ENCODE measurements at places on chromosomes 12 and 14.

DNA sequence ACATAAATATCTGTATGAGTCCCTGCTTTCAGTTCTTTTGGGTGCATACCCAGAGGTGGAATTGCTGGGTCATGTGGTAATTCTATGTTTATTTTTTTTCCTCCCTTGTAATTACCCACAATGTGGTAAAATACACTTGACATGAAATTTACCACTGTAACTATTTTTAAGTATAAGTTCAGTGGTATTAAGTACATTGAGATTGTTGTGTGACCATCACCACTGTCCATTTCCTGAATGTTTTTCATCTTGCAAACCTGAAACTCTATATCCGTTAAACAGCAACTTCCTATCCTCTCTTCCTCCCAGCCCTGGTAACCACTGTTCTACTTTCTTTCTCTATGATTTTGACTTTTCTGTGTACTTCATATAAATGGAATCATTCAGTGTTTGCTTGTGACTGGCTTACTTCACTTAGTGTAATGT lies 51.4 kb downstream of the BORCS5 start:
- DNase-seq = no peak

DNA sequence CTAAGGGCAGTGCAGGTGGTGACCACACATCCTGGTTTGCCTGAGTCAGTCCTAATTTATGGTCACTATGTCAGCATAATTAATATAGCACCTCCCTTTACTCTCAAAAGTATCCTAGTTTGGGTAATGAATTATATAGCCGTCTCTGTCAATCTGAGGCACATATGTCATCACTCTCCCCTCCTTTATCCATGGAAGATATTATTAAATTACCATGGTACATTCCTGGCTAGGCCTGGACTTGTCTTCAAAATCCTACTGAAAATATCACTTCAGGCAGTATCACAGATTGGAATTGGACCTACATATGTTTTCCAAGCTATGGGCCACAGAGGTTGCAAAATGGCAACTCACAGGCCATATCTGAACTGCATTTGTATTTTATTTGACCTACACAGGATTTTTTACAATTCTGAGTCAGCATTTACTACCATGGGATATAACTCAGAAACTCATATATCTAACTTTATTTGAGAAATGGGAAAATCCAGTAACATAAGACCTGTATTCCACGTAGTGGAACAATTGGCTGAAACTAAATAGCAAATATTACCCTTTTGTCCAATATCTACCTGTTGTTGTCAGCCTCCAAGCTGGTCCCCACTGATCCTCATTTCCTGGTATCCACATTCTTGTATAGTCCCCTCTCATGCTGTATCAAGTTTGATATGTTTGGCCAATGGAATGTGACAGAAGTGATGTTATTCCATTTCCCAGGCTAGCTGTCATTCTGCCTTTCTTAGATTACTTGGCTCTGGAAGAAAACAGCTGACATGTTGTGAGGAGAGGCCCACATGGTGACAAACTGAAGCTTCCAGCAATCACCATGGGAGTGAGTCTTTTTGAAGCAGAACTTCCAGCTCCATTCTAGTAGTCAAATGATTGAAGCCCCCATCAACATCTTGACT lies 102.5 kb upstream of the MDM1 start:
- no peak for DNase-seq

DNA sequence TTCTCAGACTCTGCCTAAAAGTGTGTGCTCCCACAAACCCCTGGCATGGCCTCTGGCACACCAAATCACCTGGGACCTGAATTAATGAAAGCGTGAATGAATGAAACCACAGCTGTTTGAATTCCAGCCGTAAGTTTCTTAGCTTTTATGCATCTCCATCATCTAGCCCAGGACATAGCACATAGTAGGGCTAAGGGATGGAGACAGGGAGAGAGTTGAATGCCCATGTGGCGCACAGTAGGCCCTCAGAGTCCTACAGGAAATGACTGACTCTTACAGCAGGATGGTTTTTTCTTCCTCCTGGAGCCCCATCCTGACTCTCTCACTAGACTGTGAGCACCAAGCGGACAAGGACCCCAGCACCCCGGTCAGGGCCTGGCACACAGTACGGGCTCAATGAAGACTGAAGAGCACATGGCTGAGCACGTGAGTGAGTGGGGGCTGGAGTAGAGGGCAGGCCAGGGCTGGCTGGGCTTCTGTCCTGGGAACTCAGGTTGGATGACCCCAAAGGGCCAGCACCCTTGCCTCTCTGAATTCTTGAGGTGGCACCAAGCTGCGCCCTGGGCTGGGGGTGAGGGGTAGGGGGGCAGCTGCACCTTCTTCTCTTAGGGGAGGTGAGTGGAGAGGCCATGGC lies 351.3 kb downstream of the MED13L start:
- no peak for DNase-seq

DNA sequence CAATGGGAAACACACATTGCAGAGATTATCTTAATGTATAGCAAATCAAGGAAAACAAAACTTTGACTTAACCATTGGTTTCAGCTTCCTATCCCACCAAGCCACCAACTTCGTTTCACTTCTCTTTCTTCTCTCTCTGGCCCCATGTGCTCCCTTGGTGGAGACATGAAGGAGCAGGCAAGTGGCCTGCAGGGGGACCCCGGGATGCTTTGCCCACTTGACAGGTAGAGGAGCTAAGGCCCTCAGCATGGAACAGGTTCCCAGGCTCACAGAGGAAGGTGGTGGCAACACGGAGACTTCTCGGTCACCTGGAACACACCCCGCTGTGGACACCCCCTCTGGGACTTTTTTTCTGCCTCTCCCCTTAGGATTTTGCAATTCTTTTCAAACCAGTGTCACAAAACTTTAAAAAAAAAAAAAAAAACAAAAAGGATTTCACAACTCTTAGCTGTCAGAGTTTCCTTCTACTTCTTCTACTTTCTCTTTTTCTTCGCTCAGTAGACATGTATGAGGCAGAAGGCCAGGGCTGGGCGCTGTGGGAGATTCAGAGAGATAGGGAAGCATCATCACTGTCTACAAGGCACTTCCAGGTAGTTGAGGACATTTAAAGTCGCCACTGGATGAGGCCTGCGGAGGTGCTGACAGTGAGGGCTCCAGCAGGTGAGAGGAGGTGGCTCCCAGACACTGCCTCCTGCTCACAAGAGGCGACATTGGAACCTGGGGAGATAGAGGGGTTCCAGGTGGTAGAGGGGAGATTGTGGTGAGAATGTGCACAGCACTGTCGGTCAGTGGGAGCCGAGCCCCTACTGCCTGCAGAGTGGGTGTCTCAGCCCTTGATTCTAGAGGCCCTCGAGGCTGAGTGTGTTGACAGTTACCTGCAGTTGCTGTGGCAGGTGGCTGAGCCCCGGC lies 119.6 kb downstream of the GCH1 start:
- no peak for DNase-seq

DNA sequence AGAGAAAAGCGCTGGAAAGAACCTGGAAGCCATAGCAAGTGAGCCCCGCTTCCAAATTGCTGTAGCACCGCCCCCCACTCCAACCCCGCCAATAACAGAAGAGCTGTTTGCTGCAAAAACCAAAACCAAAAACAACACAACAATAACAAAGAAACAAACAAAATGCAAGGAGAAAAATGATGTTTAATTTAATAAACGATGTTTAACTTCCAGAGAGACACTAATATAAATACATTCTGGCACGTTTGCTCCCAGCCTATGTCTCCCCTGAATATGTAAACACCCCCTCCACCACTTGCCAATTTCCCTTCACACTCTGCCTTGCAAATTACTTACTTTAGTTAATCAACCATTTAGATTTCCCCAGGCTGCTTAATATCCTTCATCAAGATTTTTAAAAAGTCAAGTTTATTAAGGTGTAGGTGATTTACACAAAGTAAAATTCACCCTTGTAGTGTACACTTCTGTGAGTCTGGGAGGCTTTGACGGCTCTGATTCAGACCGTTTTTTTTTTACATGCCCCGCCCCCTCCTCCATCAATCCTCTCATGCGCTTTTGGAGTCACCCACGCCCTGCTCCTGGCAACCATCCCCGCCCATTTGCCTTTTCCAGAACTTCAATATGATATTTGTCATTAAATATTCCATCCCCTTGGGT lies 482 bp upstream of the IFI27L2 start:
- peak; percentile 45 for DNase-seq

- no peak for DNase-seq
These were observed 69.6 kb upstream of the KRAS start for GRCh38 chr12:25320123-25321006.
